Stimulated activated CD4-positive, alpha-beta T cell treated with anti-CD3 and anti-CD28 coated beads, Interleukin-2, amount 100 ng/mL, for 48 hours (primary cell): ENCODE measurements at places on chromosomes 1 and 21.

DNA sequence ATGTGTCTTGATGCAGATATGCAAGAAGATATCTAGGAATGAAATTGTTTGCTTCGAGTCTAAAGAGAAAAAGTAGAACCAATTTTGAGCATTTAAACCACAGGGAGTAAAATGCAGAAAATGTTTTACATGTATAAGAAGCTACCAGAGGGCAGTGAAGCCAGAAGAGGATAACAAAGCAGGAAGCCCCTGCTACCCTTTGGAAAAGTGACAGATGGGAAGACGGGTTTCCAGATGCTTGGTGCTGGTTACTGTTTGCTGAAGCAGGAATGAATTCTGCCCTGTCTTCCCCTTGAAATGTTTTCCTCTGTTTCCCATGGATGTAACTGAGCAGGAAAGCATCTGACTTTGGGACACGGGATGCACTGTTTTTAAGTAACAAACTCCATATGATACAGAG lies 822.2 kb downstream of the MRPL39 start:
- no peak for DNase-seq

- DNase-seq: no peak
Observed at GRCh38 chr1:6271006-6271405, 10.1 kb upstream of the GPR153 start.

DNA sequence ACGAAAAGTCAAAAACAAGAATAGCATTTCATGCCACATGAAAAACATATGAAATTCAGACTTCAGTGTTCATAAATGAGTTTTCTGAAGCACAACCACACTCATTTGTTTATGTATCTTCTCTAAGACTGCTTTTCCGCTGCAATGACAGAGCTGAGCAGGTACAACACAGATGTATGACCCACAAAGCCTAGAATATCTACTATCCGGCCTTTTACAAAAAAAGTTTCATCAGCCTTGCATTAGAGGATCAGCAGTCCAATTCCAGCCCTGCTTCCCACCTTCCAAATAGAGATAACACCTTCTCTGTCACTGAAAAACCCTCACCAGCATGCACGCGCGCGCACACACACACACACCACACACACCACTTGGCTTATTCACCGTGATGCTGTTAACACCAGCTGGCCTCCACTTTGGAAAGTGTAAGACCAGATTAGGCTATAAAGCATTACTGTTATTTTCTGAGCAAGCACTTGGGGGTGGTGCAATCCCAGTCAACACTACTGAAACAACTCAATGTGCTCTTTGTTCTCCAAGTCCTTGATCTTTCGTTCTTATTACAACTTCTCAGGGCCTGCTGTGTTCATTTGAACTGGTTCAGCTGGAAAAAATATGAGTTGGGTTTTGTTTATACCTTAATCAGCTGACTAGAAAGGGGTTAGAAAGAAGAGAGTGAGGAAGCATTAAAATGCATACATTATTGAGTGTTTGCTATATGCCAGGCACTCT lies 90.0 kb downstream of the GLUL start:
- DNase-seq: peak; percentile 12

GRCh38 chr21:39715804-39716397 lies 29.1 kb upstream of the IGSF5 start:
- peak; percentile 37 for DNase-seq

DNA sequence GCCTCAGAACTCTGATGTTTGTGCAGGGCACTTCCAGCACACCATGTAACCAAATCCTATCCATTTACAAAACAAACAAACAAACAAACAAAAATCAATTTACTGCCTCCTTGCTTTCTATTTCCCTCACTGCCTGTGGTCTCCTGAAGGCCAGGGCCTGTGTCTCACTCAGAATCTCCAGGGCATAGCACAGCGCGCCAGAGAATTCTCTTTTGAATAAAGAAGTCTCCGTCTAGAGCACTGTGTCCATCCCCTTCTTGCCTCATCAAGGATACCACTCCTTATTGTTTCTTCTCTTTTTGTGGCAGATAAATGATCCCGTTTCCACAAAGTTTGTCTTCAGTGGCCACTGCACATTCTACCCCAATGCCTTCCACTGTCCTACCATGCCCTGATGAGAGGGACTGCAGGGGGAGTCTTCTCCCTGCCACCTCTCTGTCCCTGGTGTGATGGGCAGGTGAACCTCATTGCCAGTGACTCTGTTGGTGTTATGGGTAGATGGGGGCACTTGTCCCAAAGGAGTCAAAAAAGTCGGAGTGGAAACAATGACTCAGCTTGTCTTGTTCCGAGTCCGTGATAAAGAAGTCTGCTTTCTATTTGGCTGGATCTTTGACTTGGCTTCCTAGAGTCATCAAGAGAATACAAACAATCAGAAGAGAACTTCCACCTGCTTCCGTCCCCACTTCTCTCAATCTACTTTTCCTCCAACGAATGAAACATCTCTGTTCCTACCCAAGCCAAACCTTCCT lies 30.0 kb downstream of the XCL2 start:
- DNase-seq: no peak
